ENCODE measurements at places on chromosomes 11 and 22.

DNA sequence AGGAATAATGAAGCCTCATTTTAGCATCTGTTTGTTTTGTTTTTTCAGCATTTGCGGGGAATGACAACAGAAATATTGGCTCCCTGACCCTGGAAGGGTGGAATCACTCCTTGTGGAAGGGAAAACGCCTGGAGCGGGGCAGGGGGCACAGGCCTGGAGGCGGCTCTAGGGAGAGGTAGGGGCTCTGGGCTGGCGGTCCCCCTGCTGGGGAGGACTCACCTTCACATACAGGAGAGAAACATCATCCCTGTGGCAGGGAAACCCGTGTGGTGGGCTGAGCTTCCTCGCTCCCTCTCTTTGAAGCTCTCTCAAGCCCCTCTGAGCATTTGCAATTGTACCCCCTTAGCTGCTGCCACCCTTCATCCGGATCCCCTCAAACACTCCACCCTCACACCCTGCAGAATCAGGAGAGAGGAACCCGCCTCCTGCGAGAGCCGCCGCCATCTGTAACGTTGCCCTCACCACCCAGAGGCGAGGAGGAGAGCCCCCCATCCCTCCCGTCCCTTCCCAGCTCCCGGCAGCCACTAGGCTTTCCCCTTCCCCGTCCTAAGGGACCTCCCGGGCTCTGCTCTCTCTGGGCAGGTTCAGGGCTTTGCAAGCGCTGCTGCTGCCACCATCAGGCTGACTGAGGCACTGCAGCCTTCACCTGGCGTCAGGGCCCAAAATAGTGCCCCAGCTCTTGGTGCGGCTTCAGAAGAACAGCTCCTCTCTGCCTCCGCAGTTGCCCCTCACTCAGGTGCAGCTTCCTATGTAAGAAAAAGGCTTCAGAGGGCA is 10.4 kb downstream of the KIRREL3 start:
- H3K36me3 ChIP-seq = no peaks in the 10 kb centered on the region
- H3K4me1 ChIP-seq = peaks cover 37% of the 10 kb centered on the region
- peak overlapping the region; percentile 100 for H3K27ac ChIP-seq
- H3K27me3 ChIP-seq = no peaks in the 10 kb centered on the region

GRCh38 chr11:43547430-43547831 is 133.1 kb upstream of the HSD17B12 start:
- no peak for DNase-seq
- no peak overlapping the region for H3K4me3 ChIP-seq
- H3K36me3 ChIP-seq = no peaks in the 10 kb centered on the region
- peaks cover 3% of the 10 kb centered on the region for H3K27me3 ChIP-seq
- no peak overlapping the region for H3K27ac ChIP-seq

- H3K4me3 ChIP-seq = no peak overlapping the region
- H3K36me3 ChIP-seq = no peaks in the 10 kb centered on the region
- peaks cover 13% of the 10 kb centered on the region for H3K27me3 ChIP-seq
- peaks cover 11% of the 10 kb centered on the region for H3K4me1 ChIP-seq
- DNase-seq = peak; percentile 44
These were observed 272.0 kb upstream of the SESN3 start for GRCh38 chr11:95503047-95503446.

- no peaks in the 10 kb centered on the region for H3K4me1 ChIP-seq
- H3K27ac ChIP-seq = no peak overlapping the region
- H3K4me3 ChIP-seq = no peak overlapping the region
- no peaks in the 10 kb centered on the region for H3K27me3 ChIP-seq
- DNase-seq = no peak
These were observed 156.1 kb downstream of the HIPK3 start for GRCh38 chr11:33413301-33413700.

- peaks cover 3% of the 10 kb centered on the region for H3K4me1 ChIP-seq
- no peak overlapping the region for H3K27ac ChIP-seq
- H3K27me3 ChIP-seq = no peaks in the 10 kb centered on the region
- H3K4me3 ChIP-seq = no peak overlapping the region
- H3K36me3 ChIP-seq = no peaks in the 10 kb centered on the region
- DNase-seq = peak; percentile 60
These were observed 9.6 kb downstream of the ADM start for GRCh38 chr11:10314199-10315072.

DNA sequence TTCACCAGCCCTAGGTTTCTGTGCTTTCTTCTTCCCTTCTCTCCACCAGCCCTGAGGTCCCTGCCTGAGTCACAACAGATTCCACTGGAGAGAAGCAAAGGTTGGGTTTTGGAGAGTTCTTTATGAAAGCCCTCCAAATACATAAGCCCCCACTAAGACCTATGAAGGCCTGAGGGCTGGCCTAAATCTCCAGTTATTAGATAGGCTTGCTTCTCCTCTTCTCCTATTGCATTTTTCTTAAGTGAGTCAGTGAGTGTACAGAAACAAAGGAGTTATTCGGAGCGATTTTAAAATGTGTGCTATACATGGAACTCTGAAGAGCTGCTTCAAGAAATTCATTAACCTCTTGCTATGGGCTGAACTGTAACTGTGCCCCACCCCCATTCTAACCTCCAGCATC is 1057.3 kb downstream of the OPCML start:
- DNase-seq = peak; percentile 57
- H3K27ac ChIP-seq = no peak overlapping the region
- no peaks in the 10 kb centered on the region for H3K27me3 ChIP-seq
- H3K4me3 ChIP-seq = no peak overlapping the region
- peaks cover 18% of the 10 kb centered on the region for H3K4me1 ChIP-seq
- no peaks in the 10 kb centered on the region for H3K36me3 ChIP-seq

DNA sequence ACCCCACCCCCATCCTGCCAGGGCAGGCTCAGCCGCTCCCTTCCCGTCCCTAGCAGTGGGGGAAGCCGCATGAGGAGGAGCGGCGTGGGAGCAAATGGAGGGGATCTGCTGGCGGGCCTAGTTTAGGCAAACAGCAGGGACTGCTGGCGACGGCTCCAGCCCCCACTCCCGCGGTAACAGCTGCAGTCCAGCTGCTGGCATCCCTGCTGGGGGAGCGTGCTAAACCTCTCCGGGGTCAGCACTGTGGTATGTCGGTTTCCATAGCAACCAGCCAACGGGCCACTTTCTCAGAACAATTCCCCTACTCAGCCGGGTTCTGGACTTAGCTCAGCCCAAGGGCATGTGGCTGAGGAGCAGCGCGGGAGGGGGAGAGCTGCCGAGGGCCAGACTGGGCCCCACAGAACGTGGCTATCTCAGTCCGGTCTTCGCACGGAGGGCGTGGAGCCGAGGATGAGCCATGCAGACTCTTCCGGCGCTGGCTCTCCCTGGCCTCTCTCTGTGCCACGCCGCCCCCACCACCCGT is 98.8 kb downstream of the PKNOX2 start:
- H3K4me3 ChIP-seq = no peak overlapping the region
- no peaks in the 10 kb centered on the region for H3K27me3 ChIP-seq
- H3K4me1 ChIP-seq = peaks cover 36% of the 10 kb centered on the region
- no peaks in the 10 kb centered on the region for H3K36me3 ChIP-seq
- DNase-seq = peak; percentile 99

GRCh38 chr22:40676644-40677043 is 2.6 kb upstream of the MCHR1 start:
- DNase-seq = no peak
- H3K27me3 ChIP-seq = peaks cover 13% of the 10 kb centered on the region
- H3K27ac ChIP-seq = no peak overlapping the region
- peaks cover 14% of the 10 kb centered on the region for H3K4me1 ChIP-seq
- no peak overlapping the region for H3K4me3 ChIP-seq

DNA sequence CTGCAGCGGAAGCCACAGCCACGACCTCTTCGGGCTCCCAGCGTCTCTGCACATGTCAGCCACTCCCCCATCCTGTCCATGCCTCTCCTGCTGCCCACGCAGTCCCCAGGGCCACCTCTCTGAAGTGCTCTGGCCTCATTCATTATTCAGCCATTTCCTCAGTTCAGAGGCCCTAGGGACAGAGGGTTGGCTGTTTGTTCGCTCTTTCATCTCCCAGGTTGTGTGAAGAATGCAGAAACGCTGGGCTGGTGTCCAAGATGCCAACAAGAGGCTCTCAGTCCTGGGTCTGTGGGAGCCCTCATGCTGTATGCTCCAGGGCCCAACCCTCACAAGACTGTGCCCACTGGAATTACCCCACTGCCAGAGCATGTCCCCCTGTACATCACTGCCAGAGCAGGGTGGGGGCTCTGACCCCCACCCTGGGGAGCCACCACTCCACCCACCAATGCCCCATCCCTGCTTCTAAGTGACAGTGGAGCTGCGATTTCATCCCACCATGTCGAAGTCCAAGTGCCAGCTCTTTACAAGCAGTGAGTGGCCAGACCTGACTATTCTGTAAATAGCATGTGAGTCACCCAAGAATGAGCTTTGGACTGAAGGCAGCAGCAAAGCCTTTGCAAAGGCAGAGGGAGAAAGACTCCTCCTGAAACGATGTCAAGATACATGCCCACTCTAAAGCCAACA is 209.6 kb downstream of the BUD13 start:
- H3K4me3 ChIP-seq = no peak overlapping the region
- H3K27ac ChIP-seq = no peak overlapping the region
- H3K27me3 ChIP-seq = no peaks in the 10 kb centered on the region
- DNase-seq = peak; percentile 51
- H3K36me3 ChIP-seq = no peaks in the 10 kb centered on the region

GRCh38 chr11:106061249-106061784 is 15.8 kb downstream of the KBTBD3 start:
- no peaks in the 10 kb centered on the region for H3K36me3 ChIP-seq
- no peak overlapping the region for H3K4me3 ChIP-seq
- no peaks in the 10 kb centered on the region for H3K4me1 ChIP-seq
- no peak for DNase-seq
- no peak overlapping the region for H3K27ac ChIP-seq

Data from astrocyte (in vitro differentiated cells and primary cell).